ELR (cell line): ENCODE measurements at places on chromosomes 4 and X.
A peak's percentile ranks its signal among the peaks of the same experiment; 100 is the strongest.

GRCh38 chr4:172177382-172177781 is 364.2 kb downstream of the GALNTL6 start:
- no peak for DNase-seq

DNA sequence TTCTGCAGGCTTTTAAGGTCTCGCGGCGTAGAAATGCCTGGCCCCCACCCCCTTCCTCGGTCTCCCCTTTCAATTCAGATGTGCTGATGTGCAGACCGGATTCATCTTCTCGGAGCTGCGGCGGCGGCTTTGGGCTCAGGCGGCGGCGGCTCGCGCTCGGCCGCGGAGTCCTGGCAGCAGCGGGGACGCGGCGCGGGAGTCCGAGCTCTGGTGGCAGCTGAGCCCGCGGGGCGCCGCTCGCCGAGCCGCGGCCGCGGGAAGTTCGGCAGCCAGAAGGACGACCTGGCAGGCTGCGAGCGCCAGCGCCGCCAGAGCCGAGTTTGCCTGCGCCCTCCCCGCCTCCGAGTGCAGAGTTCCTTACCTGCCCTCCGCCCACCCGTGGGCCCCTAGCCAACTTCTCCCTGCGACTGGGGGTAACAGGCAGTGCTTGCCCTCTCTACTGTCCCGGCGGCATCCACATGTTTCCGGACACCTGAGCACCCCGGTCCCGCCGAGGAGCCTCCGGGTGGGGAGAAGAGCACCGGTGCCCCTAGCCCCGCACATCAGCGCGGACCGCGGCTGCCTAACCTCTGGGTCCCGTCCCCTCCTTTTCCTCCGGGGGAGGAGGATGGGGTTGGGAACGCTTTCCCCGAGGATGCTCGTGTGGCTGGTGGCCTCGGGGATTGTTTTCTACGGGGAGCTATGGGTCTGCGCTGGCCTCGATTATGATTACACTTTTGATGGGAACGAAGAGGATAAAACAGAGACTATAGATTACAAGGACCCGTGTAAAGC is 448 bp downstream of the TLL1 start:
- DNase-seq = peak; percentile 29

DNA sequence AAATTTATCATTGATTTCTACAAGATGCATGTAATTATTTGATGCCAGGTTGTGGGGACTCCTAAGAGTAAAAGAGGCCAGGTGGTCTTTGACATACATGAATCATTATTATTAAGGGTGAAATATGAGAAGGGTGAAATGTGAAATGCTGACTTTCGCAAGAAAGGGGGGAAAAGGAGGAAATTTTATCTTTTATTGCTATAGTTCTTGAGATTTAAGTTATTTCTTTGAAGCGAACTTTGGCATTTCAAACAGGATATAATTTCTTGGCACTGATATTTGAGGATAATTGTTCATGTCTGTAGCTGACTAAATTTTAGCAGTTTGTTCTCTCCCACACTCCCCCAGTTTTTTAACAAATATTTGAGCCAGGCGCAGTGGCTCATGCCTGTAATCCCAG is 80.1 kb downstream of the TMEM131L start:
- no peak for DNase-seq

- DNase-seq = peak; percentile 92
These were observed 290.1 kb upstream of the PCDH7 start for GRCh38 chr4:30429813-30430761.

DNA sequence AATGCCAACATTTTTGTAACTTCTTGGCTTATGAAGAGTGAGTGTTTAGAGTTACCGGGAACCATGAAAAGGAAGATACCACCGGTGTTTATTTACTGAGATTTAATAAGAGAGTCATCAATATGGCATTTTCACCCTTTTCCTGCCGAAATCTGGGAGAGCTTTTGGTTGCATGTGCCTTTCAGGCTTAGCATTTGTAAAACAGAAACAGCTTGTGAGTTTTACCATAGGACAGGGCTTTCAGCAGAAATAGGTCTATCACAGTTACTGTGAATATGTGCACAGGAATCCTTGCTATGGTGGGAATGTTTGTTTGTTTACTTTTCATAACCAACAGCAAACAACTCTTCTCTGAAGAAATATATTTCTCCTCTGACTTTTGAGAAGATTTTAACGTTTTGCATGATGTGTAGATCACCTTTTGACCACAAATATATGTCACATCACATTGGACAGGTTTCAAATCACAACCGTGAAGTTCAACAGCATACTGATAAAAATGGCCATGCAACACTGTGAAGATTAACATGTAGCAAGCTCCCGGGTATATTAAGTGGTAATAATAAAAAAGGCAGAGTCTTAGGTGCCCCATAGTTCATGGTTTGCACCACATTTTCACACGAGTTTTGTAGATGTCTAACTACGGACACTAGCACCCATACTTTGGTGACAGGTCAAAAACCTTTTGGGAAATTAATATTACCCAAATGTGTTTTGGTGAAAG is 21.3 kb downstream of the ARHGAP24 start:
- peak; percentile 70 for DNase-seq

- DNase-seq = peak; percentile 59
These were observed 309.9 kb downstream of the ARAP2 start for GRCh38 chr4:35934320-35934981.

GRCh38 chrX:153551135-153551534 is 33.7 kb downstream of the ATP2B3 start:
- DNase-seq = peak; percentile 46

DNA sequence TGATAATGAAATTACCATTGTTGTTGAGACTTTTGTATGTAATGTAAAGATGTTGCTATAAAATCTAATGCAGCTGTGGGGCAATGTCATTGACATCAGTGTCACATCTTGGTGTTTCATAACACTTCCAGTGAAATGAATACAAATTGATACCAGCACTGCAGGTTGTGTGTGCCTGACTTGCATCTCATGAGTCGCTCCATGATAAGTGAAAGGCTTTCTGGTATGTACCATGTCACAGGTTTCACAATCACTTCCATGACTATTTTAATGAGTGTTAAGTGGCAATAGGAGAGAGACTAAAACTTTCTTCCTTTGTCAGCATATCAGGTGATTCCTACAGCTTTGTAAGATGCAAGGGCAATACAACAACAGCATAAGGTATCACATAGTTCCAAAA is 94.4 kb downstream of the ABCB7 start:
- DNase-seq = no peak

GRCh38 chrX:120302434-120302833 is 8.8 kb downstream of the TMEM255A start:
- no peak for DNase-seq

GRCh38 chrX:101676571-101676970 is 16.9 kb upstream of the ARMCX2 start:
- no peak for DNase-seq
